Thoracic aorta (tissue), 2 donors: ENCODE measurements at places on chromosomes 5 and 9. TPM values are rescaled to one million over a fixed set of nuclear protein-coding genes. Genes with fewer than 3 reads are reported as not detected.

GRCh38 chr9:25025686-25026085, 480.0 kb upstream of the IZUMO3 start:
- no peak for DNase-seq

DNA sequence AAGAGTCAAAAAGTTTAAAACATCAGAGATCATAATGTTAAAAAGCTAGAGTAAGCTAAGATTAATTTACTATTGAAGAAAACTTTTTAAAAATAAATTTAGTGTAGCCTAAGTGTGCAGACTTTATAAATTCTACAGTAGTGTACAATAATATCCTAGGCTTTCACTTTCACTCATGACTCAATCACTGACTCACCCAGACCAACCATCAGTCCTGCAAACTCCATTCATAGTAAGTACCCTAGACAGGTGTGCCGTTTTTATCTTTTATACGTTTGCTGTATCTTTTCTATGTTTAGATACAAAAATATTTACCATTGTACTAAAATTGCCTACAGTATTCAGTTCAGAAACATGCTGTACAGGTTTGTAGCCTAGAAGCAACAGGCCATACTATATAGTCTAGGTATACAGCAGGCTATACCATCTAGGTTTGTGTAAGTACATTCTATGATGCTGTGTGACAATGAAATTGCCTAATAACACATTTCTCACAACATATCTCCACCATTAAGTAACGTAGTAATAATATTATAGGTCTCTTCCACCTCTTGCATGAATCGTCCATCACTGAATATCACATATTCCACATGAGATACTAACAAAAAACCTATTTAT, 59.2 kb downstream of the MEGF9 start:
- no peak for DNase-seq

DNA sequence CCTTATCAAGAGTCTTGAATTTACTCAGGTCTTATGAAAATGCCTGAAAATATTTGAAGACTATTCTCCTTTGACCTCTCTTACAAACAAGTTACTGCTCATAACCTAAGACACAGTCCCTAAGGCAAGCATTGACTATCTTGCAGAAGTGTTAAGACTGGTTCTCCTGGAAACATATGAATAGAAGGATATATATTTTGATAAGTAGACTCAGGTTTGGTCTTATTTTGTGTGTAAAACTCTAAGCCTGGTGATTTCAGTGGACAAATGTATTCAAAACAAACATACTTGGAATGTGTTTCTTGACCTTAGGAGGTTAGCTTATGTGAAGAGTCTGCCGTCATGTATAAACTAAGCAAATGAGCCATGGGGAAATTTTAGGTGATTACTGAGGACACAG, 7.5 kb upstream of the UBQLN1 start:
- DNase-seq, result no peak

GRCh38 chr5:10144040-10144439, 105.6 kb downstream of the ATPSCKMT start:
- no peak for DNase-seq

- no peak for DNase-seq
These were observed 203.9 kb downstream of the PCSK1 start for GRCh38 chr5:96229188-96229587.

GRCh38 chr9:19619221-19619620, 169.6 kb downstream of the SLC24A2 start:
- DNase-seq, result no peak

DNA sequence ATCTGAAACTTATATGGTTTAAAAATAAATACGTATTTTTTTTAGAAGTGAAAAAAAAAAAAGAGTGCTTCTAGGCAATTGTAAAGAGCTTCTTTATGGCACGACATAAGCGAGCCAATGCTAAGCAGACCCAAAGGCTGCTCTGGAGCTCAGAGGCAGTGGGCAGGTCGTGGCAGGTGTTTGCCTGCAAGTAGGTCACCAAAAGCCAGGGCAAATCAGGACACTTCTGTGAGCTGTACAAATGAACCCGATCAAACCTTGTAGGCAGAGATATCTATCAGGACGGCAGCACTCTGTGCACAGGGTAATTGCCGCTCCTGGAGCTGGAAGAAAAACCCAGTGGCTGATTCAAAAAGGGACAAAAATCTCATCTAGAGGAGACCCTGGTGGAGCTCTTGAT, 75.9 kb downstream of the IRX2 start:
- no peak for DNase-seq

- peak; percentile 15 for DNase-seq
These were observed 106.1 kb downstream of the THBS4 start for GRCh38 chr5:80141147-80141671.

Gene AKNA
- 68.5 TPM for total RNA-seq

Gene SUB1
- total RNA-seq, result 91.1 TPM

Gene MYMK
- not detected for total RNA-seq

Gene BARHL1
- total RNA-seq, result not detected

Gene DELE1
- total RNA-seq, result 108 TPM
